Stimulated activated CD8-positive, alpha-beta memory T cell treated with anti-CD3 and anti-CD28 coated beads, Interleukin-4, amount 100 ng/mL, for 1 hour (primary cell): ENCODE measurements at places on chromosomes 3 and 15.

DNA sequence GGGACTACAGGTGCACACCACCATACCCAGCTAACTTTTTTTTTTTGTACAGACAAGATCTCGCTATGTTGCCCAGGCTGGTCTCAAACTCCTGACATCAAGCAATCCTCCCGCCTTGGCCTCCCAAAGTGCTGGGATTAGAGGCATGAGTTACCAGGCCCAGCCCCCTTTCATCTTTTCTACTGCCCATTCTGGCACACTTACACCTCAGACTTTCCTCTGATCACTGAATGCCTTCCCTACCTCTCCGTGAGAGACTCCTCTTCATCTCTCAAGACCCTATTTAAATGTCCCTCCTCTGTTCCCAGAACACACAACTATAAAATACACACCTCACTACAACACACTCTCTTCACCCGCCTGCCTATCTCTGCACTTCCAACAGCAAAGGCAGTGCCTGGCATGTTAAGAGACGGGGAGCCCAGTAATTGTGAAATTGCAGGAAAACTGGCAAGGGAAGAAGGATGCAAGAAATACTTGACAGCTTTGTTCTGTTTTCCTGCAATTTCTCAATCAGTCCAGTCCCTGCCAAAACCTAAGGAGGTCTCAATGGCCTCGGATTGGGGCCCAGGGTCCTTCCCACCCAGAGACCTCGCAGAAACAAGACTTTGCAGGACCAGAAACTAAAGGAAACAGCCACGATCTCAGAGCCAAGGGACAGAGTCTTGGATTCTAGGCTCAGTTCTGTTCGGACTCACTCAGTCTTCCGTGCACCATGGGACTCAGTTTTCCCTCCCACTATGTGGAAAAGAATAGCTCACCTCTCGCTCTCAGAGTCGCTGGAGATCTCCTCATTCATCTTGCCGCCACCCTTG, 849 bp downstream of the RRP9 start:
- DNase-seq = no peak

DNA sequence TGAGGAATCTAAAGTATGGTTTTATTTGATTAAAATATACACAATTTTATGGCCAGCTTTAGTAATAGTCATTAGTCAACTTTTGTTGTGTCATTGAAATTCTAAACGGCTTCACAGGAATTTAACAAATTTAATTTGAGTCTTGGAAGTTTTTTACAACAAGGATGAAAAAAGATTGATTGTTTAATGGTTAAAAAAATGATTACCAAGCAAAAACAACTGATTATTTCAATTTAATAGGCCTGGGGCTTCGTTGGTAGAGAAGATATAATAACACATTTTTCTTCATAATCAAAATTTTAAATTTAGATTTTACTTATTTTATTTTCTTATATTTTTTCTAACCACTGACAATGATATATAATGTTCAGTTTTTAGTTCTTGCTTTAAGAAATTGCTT, 4.4 kb downstream of the MME start:
- no peak for DNase-seq

DNA sequence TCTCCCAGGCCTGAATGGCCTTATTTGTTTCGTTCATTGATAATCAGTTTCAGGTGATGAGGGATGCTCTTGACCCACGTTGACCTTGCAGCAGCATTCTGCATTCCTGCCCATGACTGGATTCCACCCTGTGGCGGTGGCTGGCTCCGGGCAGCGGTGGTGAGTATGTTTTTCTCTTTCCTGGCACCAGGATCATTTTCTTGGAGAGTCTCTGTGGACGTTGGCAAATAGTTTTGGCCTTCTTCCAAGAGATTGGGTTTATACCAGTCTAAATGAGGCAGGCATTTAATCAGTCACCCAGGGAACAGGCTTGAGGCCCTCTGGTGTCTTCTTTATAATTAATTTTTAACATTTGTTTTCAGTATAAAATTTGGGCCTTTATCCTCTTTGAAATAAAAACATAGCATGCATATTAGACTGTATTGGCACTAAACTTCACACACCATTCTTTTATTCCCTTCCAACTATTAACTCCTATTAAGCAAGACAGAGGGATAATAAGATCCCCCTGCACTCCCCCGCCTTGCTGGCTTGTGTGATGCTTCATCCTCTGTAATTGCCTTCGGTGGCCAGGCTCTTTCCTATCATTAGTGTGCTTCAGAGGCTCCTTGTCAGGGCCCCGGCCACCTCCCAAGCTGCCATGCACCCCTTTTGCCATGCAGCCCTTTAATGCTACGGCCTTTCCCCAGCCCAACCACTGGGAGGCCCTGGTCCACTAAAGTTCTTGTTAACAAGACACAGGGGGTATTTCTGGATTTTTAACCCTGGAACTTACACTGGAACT, 176.2 kb upstream of the TOPAZ1 start:
- DNase-seq = no peak

DNA sequence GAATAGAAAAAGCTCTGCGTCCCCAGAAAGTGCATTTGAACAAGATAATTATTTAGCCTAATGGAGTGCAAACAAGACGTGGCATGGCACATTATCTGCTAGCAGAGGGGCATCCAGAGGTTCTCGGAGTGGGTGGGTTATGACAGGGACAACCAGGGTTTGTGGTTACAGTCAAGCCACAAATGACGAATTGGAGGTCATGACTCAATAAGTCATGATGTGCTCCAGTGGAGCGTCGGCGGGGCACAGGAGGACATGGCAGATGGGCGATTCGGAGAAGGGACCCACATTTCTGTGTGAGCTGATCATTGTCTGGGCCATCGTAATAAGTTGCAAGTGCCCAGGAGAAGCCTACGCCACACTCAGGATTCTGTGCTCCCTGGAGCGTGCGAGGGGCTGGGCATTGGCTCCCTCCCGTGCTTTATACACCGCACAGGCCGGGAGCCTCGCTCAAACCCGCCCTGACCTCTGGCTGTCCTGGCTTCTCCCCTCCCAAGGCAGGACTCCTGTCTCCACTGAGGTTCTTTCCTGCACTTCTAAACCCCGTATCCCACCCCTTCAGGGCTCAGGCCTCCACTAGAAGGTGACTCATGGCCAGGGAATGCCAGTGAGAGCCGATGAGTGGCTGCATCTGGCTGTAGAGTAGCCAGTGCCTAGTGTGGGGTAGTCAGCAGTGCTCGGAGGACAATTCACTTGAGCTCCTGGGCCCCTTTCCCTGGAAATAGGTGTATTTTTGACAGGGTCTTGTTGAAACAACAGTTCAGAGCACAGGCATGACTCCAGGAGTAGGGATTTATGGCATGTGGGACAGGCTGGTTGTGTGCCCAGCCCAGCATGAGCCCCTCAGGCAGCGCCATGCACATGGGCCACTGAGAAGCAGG, 67.4 kb downstream of the GRIP2 start:
- no peak for DNase-seq

DNA sequence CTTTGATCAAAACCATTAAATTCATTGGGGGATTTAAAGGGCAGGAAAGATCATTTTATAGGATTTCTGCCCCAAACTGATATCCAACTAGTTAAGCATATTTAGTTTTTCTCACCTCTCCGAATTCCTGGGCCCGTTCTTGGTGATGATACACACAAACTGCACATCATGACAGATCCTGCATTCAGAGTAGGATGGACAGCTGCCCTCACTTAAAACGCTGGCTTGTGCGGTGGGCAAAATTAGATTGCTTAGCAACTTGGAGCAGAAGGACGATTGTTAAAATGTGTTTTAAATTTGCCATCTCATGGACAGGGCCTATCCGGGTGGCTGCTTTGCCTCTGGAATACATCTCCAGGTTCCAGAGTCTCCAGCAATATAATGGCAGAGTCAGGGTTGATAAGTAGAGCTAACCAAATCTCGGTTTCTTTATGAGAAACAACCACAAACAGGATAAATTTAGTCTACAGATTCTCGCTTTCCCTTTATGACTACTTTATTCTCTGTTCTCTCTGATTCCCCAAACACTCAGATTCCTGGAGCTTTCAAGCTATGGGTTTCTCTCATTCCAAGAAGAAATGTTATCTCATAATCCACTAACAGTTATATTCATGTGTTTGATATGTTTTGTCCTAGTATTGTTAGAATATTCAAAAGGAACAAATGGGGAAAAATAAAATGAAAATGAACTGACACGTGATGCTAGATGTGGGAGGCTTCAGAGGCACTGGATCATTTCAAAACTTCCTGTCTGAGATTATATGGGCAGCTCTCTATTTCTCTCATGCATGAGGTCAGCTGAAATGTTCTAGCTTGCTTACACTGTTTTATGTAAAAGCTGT, 1014.1 kb upstream of the SEMA6D start:
- no peak for DNase-seq

DNA sequence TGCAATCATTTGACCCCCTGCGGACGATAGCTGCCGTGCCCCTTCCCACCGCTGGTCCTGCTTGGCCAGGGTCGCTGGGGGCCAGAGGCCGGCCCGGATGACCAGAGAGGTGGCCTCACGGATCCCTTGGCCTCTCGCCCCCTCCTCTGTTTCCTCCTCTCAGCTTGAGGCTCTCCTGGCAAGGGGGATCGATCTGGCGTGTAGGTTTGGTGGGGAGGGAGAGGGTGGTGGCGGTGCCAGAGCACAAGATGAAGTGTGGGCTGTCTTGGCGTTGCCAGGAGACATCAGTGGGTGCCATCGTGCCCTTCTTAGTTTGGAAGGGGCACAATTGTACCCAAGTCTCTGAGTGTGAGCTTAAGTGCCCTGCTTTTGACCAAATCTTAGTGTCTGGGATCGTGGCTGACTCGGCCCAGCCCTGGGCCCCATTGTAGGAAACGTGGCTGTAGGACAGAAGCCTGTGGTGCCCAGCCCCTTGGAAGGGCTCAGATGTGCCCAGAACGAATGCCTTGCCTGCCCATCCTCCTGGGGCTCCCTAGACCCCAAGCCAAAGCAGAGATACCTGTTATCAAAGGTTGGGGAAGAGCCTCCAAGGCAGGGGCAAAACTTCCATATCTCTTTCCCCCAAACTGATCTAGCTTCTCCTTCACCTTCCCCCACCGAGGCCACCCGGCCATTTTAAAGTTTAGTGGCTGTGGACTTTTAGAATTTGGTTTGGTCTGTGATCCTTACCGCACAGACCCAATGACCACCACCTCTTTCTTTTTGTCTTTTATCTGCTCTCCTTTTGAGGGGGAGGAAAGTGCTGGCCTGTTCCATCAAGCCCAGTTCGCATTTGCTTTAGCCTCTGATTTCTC, 14.4 kb downstream of the NR2F2 start:
- DNase-seq = no peak

DNA sequence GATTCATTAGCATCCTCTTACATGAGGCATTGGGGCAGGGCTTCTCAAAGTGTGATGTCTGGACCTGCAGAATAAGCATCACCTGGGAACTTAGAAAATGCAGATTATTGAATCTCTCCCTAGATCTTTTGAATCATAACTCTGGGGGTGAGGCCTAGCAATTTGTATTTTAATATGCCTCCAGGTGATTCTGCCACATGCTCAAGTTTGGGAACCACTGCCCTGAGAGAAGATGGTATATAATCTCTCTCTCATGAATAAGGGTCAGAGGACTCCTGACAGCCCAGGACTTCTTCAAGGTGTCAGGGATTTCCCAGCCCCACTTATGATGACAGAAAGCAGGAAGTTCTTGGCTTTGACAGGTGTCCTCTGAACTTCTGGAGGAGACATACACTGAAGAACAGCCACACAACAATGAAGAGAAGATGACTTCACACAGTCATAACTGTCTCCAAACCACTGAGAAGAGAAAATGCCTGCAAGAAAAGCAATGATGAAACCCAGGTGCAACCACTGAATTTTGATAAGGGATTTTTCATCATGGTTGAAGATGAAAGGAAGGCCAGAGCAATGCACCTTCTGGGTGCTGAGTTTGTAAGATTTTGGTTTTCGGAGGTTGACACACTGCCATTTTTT, 211.9 kb upstream of the MRPL3 start:
- no peak for DNase-seq

DNA sequence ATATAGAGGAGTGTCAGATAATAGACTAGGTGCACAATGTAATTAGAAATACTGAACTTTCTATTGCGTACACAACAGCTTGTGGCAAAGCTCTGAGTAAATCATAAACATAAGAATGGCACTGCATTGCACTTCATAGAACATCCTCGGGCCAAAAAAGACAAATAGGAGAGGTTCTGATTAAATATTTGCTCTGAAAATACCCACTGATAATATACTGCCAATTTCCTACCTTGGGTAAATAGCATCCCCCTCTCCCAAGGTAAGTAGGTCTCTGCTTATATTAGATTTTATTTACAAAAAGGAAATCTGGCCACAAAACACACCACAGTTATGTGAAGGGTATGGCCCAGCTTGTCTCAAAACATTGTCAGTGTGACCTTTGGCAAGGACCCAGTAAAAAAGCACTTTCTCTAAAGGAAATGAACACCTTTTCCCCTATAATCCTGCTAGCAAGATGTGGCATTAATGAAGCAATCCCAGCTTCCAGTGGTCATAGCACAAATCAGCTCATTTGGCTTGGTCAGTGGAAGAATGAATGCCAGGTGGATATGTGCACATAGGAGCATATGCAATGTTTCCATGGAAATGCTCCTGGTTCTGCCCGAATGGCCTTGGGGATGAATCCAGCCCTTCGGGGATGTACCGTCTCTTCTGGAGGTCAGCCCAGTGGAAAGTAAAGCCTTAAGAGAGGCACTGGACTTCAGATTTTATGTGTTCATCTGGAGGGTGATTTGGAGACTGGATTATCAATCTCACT, 315.9 kb downstream of the LSAMP start:
- no peak for DNase-seq

DNA sequence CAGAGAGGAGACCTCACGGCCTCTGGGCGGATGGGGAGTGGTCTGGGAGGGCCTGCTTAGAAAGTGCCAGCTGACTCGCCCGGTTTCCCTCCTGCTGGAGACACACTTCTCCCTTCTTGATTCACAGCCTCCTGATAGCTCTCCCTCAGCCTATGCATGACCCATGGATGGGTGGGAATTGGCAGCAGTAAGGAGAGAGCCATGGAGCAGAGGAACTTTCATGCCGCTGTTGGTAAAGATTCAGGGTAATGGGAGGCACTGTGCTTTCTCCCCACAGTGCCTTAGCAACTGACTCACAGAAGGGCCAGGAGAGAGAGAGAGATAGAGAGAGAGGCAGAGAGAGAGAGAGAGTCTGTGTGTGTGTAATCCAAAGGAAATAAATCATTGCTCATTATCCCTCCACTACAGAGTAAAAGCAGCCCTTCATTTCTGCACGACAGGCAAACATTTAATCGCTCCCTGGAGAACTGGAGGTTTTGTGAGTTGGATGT, 82.8 kb downstream of the SEMA5B start:
- no peak for DNase-seq

GRCh38 chr3:151946606-151947005, 73.2 kb downstream of the SUCNR1 start:
- no peak for DNase-seq

- no peak for DNase-seq
Observed at GRCh38 chr3:184366619-184367289, 5.2 kb downstream of the POLR2H start.

DNA sequence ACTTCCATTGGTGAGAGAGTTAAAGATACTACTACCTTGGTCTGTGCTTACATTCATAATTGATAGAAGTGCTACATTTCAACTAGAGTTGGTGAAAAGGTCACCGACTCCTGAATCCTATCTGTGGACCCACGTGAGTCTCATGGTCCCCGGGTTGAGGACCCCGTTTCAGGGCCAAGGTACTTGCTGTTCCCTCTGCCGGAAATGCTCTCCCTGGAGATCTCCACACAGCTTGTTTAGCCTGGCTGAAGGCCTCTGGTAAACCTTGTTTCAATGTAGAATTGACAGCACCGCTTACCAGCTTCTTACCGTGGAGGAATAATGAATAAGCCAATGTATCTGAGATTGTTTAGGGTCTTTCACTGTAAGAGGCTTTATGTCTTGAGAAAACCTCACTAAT, 226.0 kb upstream of the GOLGA6L4 start:
- no peak for DNase-seq
